Stimulated activated CD4-positive, alpha-beta T cell treated with anti-CD3 and anti-CD28 coated beads, Interleukin-1b, Interleukin-23, amount 100 ng/mL, for 1 hour (primary cell): ENCODE measurements at places on chromosomes 3 and 15.

DNA sequence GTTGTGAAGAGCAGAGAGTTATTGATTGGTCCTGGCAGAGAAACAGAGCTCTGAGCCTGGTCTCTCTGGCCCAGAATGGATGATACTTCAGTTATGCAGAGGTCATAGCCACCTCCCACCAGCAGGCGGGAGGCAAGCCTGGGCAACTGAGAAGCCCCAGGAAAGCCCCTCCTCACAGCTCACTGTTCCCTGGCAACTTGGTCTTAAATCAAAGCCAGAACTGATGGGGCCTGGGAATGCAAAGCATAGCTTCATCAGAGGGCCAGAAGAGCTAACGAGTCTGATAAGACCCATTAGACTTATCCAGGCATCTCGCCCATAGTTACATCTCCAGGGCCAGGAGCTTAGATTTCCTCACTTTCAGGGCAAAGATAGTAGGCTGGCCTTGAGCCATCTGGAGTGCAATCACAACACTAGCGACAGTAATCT, 5.5 kb upstream of the COLQ start:
- DNase-seq = no peak

DNA sequence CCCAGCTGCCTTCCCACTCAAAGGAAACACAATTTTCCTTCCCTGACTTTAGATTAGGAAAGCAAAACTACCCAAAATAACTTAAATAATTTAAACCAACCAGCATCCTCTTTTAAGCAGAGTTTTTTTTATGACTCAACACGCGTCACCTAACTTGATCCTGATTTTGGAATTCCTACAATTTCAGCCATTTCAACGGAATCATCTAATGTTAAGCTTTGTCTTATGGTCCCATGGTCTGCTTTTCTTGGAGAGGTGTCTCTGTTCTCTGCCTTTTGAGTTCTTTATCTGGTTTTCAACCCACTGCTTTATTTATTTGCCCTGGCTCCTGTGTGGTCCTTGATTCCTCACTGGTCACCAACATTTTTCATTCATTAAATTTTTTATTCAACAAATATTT, 219.2 kb upstream of the ARHGEF26 start:
- no peak for DNase-seq

DNA sequence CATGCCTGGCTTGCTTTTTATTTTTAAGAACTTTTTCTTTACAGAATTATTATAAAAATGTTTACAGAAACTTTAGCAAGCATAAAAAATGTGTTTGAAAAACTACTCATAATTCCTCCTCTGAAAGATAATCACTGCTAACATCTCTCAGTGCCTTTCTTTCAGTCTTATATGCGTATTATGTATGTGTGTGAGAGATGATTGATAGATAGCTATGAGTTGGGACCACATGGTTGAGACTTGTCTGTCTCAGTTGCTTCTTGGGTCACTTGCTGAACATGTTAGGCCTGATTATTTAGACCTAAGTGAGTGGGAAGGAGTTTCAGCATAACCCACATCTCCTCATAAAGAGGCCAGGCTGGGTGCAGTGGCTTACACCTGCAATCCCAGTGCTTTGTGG, 11.1 kb downstream of the MAP6D1 start:
- no peak for DNase-seq

- DNase-seq = no peak
Measured at GRCh38 chr3:30610702-30611368, 4.4 kb downstream of the TGFBR2 start.

- no peak for DNase-seq
Measured at GRCh38 chr3:158018462-158018861, 87.8 kb downstream of the SHOX2 start.

DNA sequence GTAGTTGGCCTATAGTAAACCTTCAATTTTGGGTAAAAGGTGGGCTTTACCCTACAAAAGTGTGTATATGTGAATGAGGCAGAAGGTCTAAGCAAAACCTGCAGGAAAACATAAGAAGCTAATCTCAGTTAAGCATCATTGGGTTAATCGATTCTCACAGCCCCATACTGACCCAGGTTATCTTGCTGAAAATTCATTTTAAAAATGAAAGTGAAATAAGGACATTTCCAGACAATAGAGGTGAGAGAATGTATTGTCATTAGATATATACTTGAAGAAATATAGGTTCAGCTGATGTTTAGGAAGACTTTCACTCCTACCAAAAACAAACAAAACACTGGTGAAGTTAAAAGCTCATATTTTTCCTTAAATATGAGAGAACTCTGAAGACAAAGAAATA, 85.6 kb downstream of the MCF2L2 start:
- DNase-seq = no peak

- no peak for DNase-seq
Measured at GRCh38 chr3:180749322-180749721, 70.0 kb upstream of the CCDC39 start.

DNA sequence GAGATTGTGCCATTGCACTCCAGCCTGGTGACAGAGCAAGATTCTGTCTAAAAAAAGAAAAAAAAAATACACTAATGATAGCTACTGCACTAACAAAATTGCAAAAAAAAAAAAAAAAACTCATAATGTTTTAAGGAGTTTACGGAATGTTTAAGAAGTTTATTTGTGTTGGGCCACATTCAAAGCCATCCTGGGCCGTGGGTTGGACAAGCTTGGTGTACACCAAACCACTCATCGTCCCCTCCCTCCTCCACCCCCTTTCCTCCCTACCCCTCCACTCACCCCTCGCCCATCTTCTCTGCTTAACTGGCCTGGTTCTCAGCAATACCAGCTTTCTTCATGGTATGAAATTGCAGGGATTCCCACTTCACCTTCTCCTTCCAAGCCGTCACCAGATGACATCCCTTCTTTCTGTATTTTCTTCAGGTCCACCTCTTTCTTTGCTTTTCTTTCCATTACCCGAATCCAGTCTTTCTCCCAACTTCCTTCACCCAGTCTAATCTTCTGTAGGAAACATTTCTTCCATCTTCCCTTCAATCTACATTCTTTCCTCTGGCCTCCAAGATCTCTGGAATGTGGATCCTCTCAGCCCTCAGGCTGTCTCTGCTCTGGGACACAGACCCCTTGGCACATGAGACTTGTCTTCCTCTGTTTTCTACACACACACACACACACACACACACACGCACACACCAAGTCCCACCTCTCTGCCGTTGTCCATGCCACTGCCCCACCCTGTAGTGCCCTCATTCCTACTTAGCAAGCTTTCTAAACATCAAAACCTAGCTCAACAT, 3.5 kb upstream of the MESP1 start:
- DNase-seq = no peak

DNA sequence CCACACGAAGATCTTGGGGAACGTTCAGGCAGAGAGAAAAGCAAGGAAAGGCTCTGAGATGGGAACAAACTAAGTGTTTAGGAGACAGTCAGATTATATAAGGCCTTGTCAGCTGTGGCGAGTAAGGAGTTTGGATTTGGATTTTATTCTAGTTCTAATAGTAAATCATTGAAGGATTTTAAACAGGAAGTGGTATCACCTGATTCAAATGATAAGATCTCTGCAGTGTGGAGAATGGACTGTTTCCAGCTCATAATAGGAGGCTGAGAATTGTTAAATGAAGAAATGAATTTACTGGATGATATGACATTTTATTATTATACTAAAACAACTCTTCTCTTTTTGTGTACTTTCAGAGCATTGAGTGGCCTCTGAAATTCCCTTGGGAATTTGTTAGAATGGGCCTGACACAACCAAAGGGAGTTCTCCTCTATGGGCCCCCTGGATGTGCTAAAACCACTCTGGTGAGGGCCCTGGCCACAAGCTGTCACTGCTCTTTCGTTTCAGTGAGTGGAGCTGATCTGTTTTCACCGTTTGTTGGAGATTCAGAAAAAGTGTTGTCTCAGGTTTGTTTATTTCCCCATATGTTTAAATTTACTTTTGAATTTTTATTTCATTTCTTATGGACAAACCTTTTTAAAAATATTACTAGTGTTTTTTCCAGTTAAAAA, 36.0 kb upstream of the GATM start:
- no peak for DNase-seq

- DNase-seq = no peak
Measured at GRCh38 chr3:43727930-43728329, 37.2 kb downstream of the ABHD5 start.

DNA sequence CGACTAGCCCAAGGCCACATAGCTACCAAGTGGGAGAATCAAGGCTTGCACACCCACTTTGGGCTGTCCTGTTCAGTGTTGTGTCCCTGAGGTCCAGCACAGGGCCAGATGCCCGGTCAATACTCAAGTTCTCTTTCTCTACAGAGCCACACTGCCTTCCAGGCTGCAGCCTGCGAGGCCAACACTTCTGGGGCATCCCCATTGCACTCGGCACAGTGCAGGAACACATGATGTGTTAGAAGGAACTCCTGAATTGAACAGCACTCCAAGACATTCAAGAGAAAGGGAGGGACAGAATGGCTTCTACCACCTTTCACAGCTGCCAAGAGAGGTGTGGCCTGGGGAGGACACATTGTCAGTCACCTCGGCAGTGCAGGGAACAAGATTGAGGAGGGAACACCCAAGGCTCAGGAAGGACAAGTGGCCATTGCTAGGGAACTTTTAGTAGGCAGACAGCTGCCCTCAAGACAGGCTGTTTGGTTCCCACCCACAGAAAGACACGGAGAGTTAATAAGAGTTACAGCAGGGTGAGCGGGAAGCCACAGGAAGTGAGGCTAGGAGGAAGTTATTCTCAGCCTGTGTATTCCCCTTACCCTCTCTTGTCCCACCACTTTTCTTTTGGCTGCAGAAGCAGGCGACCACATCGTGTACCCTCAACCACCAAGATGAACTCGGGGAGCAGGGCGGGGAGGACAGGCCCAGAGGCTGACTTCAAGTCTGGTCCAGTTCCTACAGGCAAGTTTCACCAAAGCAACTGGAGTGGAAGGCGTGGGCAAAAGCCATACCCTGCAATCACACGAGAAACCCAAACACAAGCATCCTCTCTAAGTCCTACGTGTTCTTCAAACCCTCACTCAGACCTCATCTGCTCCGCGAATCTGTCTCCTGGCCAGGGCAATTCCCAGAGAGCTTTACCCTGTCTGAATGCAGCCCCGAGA, 69.4 kb downstream of the SRGAP3 start:
- DNase-seq = no peak

DNA sequence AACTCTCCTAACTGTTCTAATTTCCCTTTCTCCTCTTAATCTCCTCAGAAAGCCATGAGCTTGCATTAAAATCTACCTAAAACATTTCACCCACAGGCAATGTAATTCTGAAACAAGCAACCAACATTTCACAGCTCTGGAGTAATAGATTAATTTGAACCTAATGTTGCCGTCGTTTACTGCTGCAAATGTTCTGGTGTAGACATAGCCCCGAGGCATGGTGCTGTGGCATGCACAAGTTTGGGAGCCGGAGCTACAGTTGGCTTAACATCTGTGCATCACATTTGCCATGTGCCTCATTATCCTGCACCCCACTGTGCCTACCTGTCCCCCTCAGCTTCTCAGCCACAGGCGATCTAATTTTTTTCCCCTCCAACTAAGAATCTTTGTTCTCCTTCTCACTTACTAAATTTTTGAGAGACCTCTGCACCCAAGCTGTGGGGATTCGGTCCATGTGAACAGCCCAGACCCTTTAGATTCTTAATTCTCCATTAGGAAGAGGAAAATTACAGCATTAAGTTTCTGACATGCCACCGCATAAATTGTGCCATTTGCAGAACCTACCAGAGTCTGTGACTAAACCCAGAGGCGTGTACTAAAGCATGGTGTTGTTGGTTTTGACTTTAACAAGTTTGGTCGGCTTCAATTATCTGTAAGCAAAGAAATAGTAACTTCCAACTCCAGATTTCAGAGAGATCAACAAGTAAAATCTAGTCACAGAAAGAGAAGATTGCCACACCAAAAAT, 419.2 kb downstream of the MECOM start:
- no peak for DNase-seq

- DNase-seq = no peak
Measured at GRCh38 chr3:185216607-185216958, 37.3 kb downstream of the EHHADH start.
